ENCODE measurements at places on chromosomes 5 and 9.

DNA sequence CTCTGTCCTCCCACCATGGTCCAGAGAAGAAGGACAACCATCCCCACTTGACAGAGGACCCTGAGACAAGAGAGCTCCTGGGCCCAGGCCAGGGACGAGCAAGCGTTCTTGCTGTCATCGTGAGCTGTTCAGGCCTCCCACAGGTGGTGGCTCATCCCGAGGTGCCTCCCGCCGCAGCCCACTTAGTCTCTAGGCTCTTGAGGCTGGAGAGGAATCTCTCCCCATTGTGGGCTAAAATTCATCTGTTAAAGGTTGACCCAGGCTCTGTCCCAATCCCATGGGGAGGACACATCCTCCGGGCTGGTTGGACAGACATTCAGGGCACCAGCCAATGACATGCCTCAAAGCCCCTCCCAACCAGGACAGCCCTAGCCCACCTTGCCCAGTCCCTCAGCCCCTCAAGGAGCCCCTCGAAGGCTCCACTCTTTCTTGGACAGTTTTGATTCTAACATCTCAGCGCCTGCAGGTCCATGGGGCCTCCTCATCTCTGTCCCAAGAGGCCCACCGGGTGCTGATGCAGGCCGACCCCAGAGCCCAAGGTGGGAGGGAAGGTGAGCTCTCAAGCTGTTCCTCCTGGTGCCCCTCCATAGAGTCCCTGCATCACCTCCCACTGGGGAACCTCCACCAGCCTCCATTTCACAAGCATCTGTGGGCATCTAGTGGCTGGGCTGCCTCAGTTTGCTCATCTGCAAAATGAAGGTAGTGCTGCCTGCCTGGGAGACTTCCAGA is 52.9 kb downstream of the BARX1 start:
- no peak for DNase-seq

GRCh38 chr9:110126499-110126941 is 81.4 kb downstream of the C9orf152 start:
- no peak for DNase-seq

DNA sequence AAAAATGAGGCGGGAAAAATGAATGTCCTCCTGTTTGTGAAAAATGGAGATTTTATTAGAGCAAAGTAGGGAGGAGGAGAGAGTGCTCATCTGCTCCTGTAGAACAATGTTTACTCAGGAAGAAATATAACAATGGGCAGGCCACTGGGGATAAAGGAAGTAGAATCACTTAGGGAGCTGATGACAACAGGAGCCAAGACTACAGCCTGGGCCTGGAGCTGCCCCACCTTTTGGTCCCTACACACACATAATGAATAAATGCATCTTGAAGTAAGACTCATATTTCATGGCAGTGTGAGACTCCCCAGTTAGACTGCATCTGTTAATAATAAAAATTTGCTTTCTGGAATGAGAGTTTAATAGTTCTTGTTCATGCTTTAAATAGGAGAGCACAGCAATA is 1939.8 kb downstream of the EFNA5 start:
- no peak for DNase-seq

DNA sequence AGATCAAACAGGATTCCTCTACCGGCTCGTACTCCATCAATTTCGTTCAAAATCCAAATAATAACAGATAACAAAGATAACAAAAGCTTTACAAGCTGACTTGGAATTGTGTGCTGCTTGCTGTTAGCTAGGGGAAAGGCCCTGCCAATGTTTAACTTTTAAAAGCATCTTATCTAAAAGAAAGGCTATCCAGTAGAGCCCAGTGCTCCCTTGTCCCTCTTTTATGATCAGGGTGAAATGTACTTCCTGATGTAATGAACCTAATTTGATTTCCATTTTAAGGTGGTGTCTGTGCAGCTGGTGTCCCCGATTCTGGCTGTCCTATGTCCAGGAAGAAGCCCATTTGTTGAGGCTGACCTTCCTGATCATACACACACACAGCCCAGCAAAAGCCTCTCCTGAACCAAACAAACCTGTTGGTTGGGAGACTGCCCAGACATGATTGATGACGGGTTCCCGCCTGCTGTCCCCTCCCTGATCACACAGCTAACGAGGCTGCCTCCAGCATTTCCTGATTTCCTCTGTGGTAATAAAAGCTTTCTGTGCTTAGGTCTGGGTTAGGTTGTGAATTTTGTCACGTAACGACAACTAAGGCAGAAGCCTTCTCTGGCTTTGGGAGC is 54.1 kb downstream of the PWWP2A start:
- DNase-seq = no peak

GRCh38 chr9:19288081-19288480 is 57.6 kb downstream of the DENND4C start:
- DNase-seq = no peak

DNA sequence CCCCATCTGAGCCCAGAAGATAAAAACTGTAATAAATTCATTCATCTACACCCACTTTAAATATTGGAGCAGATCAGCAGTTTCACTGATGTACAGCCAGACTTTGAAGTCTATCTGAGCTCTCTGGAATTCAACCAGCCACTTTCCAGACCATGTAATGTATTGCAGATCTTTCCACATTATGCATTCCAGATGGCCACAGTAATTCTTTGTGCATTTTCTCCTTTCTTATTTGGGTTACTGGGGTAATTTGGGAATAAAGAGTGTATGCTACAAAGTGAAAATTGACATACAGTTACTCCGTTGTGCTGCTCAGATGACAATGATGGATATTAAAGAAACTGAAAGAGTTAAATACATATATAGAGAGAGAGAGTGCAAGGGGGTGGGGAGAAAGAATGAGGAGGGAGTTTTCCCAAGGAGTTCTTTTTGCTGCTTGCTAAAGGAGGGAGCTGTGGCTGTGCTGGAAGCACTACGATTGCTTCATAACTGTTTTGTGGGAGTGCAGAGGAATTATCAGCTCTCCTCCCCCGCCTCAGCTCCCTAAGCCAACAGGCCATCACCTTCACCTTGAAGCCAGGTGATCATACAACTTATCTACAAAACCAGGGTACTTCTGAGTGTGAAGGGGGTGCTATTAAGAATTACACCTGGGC is 152.8 kb downstream of the GAS1 start:
- DNase-seq = no peak

GRCh38 chr9:16704116-16705110 is 166.1 kb downstream of the BNC2 start:
- DNase-seq = no peak

DNA sequence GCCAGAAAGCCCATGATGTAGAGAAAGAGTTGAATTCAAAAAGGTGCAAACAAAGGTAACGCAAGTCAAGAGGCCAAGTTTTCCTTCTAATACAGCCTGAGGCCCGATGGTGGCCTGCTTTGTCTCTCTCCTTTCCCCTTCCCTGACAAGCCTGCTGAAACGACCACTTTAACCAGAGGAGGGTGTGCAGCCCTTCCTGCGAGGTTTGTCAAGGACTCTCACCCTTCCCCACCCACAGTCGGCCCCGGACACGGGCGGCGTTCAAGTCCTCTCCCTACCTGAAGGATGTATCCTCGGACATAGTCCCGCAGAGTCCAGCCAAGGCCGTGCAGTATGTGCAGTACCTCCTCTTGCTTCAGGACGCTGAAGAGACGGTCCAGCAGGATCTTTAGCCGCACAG is 318.2 kb downstream of the BNC2 start:
- DNase-seq = no peak

DNA sequence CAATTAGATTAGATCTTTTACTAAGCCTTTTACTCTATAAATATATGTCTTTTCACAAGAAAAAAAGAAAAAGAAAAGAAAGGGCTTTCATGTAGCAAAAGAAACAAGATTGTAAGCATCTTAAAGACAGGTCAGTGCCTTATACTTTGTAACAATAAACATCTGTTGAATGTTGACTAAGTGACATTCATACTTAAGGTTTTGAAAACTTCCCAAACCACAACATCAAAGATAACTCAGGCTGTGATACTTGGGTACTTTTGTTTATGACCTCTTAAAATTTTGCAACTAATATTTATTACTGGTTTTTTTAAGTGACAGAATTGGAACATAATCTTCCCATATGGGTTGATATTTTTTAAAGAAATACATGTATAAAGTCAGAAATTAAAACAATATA is 7.4 kb downstream of the GRAMD2B start:
- DNase-seq = no peak

DNA sequence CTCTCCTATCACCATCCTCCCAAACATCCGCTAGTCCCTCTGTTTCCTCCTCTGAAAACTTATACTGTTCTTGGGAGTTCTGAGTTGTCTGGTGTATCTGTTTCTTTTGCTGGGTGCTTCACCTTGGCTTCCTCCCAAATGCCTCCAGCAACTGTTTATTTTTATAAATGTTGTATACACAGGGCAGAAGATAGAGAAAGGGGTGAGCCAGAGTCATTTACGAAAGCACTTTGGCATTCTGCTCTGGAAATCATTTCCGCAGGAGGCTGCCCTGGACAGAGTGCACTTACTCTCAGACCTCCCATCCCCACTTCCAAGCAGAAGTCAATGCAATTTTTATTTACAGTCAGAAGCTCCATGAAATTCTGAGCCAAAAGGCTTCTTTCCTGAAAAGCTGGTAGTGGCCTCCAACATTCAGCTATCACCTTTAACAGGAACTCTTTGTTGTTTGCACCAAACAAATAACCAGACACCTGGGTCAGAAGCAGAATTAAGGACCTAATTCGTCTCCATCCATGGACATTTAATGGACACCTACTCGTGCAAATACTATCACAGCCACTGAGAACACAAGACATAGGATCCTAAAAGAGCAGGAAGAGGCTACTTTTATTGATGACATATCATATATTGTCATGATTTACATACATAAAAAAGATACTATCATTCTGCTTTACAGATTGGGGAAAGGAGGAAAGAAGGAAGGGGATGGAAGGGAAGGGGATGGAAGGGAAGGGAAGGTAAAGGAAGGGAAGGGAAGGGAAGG is 229.5 kb upstream of the PAPPA start:
- DNase-seq = no peak

GRCh38 chr5:135476615-135477581 is 24.7 kb upstream of the TIFAB start:
- no peak for DNase-seq

- peak; percentile 9 for DNase-seq
These were observed 61.8 kb downstream of the COX7C start for GRCh38 chr5:86679529-86679928.

- no peak for DNase-seq
These were observed 56.9 kb upstream of the GALNT10 start for GRCh38 chr5:154133591-154133990.

DNA sequence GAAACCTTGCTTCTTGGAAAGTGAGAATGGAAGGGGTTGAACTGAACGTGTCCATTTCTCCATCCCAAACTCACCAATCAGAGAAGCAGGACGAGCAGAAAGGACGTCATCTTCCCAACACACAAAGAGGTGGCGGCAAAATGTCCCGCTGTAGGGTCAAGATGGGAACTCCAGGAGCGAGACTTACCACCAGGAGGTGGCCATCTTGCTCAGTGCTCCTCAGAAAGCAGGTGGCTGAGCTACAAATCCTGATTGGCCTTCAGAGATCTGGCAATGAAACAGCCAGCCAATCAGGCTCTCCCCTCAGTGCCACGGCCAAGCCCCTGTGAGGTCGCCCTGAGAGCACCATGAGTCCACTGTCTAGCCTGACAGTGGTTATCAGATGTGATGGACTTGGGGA is 259.0 kb downstream of the NDUFS4 start:
- peak; percentile 11 for DNase-seq

GRCh38 chr9:131274674-131275331 is 1.5 kb downstream of the FAM78A start:
- DNase-seq = no peak

GRCh38 chr9:124088476-124088837 is 76.9 kb downstream of the LHX2 start:
- no peak for DNase-seq

GRCh38 chr5:5905186-5905585 is 473.2 kb downstream of the MED10 start:
- no peak for DNase-seq

DNA sequence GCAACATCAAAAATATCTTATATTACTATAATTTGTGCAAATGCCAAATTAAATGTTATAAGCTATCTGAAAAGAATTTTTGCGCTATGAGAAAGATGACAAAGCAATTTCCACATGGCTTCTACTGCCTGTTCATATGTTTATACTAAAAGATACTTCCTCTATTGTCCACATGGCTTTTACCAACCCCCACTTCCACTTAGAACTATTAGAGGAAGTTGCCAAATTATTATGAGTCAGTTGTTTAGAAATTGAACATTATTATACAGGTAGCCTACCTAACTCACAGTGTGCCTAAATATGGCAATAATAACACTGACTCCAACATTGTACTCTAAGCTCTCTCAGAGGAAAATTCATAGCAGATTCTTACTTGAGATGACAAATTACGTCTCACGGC is 37.6 kb upstream of the SLC27A6 start:
- DNase-seq = no peak

DNA sequence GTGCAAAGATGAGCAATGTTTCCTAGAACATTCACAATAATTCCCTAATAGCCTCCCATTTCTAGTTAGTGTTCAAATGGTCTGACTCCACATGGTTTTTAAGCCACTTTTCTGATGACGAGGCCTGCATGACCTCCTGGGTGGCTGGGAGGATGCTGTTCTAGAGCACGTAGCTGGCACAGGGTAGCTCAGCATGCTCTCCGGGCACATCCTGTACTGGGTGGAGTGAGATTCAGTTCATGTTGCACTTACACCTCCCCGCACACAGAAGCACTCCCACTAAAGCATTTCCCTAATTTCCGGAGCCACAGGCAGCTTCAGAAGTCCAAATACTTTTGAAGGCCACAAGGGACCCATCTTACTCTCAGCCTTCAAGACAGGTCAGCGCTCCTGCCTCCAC is 159.8 kb upstream of the LHFPL2 start:
- no peak for DNase-seq

GRCh38 chr9:93648181-93648580 is 71.8 kb downstream of the PHF2 start:
- no peak for DNase-seq

DNA sequence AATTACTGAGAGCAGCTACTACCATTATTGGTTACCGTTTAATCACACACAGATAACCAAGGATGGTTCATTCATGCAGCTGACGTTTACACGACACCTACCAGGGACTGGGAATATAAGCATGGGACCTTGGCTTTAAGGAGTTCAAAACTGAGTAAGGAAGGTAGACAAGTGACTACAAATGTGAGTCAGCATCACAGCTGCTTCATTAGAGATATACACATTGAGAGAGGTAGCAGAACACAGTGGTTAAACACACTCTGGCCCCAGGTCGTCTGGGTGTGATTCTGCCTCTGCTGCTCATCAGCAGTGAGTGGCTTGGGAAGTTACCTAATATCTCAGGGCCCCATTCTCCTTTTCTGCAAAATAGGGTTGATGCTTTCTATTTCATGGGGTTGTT is 268.6 kb downstream of the NR3C1 start:
- no peak for DNase-seq

All from H54 (cell line).